ENCODE measurements at places on chromosomes 3 and 15.

DNA sequence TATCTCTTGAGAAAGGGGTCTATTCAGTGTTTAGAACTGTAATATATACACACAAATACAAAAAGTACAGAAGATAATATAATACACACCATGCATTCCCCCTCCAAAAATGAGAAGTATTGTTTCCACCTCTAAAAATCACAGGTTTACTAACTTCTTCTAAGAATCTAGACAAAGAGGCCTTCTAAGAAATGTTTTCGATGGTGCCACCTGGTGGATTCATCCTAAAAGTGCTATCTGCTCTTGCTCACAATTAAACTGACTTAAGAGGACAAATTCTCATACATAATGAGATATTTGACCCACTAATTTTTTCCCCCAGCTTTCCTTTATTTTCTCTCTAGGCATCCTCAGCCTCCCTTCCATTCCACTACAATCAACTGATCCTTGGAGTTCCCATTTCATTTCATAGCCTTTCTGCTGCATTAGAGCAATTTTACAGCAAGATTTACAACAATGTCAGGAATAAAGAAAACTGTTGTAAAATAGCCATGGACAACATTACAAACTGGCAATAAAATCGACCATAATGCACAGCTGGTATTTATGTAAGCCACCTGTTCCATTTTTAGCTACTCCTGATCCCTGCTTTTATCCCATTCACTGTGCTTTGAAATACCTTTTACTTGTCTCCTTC, 124.6 kb downstream of the ARRDC4 start:
- DNase-seq: peak; percentile 0

GRCh38 chr3:127858937-127859336, 36.6 kb upstream of the MGLL start:
- DNase-seq: no peak

DNA sequence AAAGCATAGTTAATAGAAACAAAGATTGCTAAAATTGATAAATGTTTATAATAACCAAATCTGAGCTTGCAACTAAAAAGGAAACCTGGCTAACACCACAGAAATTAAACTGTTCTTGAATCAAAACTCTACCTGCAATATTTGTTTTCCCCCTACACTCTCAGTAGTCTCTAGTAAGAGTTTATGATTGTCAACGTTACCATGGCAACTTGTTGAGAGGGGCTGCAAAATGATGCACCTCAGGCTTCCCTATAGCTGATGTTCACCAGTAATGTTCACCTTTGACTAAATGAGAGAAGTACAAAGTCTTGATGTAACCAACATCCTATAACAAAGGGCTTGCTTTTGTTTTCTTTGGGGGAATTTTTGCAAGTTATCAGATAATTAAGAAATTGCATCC, 101.1 kb upstream of the FHIT start:
- DNase-seq: no peak

DNA sequence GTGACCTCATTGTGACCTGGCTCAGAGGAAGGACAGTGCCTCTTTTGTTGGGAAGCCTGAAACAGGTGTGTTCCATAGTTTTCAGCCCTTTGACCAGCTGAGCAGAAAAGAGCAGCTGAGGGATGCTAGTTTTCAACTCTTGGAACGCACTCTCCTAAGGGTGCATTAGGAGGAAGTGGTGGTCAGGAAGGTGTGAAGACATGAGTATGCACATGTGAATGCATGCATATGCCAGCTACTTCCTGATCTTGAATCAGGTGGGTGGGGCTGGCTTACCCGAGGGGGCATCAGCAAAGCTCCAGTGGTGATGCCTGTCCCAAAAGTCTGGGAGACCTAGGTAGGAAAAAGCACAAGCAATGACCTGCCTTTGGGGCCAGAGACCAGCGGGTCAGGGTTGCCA, 23.3 kb upstream of the CEMIP start:
- DNase-seq: no peak

DNA sequence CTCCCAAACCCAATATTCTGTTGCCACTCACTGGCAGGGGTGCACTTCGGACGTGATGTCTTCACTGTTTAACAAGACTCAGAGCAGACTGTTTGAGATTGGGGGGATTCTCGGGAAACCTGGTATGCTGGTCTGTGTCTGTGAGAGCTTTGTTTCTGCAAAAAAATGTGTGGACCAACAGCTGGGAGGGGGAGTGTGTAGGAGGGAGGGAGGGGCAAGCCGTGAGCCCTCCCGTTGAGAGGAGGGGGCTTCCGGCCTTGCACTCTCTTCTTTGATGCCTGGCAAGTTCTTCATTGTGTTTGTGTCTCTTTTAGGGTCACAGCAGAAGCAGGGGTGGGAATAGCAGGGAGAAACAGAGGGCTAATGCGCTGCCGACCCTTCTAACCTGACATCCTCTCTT, 74.9 kb upstream of the NDN start:
- no peak for DNase-seq

GRCh38 chr15:22810033-22810852, 23.8 kb downstream of the NIPA1 start:
- no peak for DNase-seq

GRCh38 chr15:87981969-87982368, 274.6 kb downstream of the NTRK3 start:
- no peak for DNase-seq

DNA sequence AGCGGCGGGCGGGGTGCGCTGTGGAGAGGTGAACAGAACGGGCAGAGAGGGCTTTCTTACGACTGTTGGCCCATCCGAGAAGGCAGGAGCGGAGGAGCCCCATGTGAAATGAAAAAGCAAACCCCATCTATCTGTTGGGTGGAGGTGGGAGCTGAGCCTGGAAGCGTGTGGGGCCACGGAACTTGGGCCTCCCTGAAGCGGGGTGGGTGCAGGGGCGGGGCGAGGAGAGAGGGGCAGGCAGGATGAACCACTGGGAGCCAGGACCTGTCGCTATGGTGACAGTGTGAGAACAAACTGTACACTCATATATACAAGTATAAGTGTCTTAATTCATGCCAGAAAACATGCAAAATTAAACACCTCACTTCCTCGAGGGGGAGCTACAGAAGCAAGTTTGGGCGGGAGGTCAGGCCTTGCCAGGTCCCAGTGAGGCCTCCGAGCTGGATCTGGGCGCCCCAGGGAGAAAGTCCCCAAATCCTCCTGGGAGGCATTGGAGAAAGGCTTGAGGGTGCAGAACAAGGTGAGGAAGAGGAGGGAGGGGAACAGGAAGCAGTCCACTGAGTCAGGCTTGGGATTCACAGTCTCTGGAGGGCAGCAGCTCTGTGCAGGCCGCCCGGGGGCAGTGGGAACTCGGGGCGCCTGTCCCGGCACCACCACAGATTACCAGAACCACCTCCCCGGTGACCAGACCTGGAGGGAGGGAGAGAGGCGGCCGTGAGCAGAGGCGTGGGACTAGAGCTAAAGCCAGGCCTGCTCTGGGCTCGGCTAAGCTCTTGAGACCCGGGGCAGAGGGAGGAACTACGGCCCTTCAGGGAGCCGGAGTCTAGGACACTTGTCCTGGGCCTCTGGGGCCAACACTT, 34.8 kb downstream of the RBPMS2 start:
- DNase-seq: no peak

Measured in NCI-H1436 treated with DMSO at 0.1 percent for 48 hours (cell line).